ENCODE measurements at places on chromosomes 13 and 19. TPM values are rescaled to one million over a fixed set of nuclear protein-coding genes. Genes with fewer than 3 reads are reported as not detected.

DNA sequence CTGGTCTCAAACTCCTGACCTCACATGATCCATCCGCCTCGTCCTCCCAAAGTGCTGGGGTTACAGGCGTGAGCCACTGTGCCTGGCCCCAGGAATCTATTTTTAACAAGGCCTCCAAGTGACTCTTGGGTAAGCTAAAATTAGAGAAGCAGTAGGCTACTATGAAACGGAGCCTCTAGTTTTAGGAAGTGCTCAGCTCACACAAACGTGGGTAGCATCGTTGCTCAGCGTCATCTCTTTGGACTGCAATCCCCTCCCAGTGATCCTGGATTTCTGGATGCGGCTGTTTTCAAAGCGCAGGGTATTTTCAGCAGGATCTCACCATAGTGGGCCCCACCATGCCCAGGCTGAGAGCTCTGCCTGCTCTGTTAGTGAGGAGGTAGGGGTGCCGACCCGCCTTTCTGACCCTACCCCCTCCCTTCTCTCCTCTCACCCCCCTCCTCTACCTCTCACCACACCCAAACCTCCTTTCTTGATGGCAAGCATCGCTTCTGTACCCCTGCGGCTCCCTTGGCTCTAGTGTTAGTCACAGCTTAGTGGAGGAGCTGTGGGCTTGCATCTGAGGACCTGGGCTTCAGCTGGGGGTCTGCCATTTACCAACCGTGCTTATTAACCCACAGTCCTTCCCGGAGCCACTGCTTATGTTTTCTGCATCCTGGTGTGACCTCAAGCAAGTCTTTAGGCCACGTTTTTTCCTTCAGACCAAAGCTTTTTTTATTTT is 34.2 kb downstream of the GJA3 start:
- no peak for DNase-seq

DNA sequence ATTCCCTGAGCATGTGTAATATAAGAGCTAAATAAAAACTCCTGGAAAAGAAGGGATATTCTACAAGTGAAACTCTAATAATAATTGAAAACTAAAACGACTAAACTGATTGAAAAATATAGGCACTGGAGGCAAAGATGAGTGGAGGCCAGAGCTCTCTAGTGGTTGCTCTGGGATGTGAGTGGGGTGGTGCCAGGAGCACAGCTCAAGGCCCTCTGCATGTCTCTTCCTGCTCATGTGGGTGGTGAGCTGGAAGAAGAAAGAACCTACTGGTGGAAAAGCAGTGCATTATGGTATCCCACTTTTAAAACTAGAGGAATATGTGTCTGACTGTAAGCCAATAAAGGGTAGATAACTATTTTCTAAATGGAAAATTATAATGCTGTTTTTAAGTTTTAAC is 15.8 kb upstream of the ARHGEF7 start:
- no peak for DNase-seq

DNA sequence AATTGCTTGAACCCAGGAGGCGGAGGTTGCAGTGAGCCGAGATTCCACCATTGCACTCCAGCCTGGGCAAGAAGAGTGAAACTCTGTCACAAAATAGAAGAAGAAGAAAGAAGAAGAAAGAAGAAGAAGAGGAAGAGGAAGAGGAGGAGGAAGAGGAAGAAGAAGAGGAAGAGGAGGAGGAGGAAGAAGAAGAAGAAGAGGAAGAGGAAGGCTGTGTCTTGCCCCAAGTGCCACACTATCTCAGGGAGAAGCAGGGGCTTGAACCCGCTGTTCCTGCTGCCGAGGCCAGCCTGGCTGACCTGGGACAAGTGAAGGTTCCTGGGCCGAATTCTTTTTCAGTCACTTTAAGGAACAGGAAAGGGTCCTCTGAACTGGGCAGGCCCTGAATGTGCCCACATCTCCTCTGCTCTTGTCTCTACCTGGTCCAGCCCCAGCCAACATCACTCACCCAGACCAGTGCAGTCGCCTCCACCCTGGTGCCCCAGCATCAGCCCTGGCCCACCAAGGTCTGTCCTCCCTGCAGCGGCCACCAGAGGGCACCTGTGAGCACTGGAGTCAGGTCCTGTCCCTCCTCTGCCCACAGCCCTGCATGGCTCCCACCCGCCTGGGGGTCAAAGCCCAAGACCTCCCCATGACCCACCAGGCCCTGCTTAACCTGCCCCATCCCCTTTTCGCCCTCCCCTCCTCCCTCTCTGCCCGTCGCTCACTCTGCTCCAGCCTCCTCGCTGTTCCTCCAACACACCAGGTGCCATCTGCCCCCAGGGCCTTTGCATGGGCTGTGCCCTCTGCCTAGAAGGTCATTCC is 20.0 kb downstream of the TICAM1 start:
- DNase-seq = no peak

DNA sequence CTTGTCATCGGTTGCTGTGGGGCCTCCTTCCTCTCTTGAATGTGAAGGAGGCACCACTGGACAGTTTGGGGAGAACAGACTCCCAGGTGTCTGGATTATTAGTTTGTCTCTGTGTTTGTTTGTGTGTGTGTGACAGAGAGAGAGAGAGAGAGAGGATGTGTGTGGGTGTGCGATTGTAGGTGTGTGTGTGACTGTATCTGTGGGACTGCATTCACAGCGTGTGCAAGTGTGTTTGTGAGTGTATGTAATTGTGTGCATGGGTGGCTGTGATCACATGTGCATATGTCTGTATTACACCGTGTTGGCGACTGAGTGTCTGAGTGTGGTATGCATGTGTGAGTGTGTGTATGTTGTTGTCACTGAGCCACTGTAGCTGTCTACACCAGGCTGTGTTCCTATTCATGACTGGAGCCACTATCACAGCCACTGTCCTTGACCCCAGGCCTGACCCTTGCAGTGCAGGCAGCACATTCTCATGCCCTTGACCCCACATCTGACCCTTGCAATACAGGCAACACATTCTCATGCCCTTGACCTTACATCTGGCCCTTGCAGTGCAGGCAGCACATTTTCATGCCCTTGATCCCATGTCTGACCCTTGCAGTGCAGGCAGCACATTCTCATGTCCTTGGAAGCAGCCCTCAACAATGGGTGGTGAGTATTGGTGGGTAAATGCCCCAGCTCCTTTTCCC is 25.1 kb upstream of the CYP4F8 start:
- DNase-seq = no peak

Gene POSTN
- polyA plus RNA-seq = 13.4 TPM

Gene SMIM44
- not detected for polyA plus RNA-seq

Gene RTBDN
- not detected for polyA plus RNA-seq

Data from keratinocyte (primary cell).